ENCODE measurements at places on chromosomes 16 and 17. TPM values are rescaled to one million over a fixed set of nuclear protein-coding genes. Genes with fewer than 3 reads are reported as not detected.
A peak's percentile ranks its signal among the peaks of the same experiment; 100 is the strongest.

Gene TBC1D26
- total RNA-seq = not detected

Gene VAMP2
- total RNA-seq = 5.0 TPM

Gene NOD2
- total RNA-seq = not detected

GRCh38 chr16:85573696-85574641 lies 39.2 kb upstream of the GSE1 start:
- no peak for DNase-seq
- no peak overlapping the region for H3K27ac ChIP-seq
- no peaks in the 10 kb centered on the region for H3K27me3 ChIP-seq
- H3K4me3 ChIP-seq = no peak overlapping the region
- peaks cover 23% of the 10 kb centered on the region for H3K4me1 ChIP-seq

Gene ATP2C2
- 26.0 TPM for total RNA-seq

DNA sequence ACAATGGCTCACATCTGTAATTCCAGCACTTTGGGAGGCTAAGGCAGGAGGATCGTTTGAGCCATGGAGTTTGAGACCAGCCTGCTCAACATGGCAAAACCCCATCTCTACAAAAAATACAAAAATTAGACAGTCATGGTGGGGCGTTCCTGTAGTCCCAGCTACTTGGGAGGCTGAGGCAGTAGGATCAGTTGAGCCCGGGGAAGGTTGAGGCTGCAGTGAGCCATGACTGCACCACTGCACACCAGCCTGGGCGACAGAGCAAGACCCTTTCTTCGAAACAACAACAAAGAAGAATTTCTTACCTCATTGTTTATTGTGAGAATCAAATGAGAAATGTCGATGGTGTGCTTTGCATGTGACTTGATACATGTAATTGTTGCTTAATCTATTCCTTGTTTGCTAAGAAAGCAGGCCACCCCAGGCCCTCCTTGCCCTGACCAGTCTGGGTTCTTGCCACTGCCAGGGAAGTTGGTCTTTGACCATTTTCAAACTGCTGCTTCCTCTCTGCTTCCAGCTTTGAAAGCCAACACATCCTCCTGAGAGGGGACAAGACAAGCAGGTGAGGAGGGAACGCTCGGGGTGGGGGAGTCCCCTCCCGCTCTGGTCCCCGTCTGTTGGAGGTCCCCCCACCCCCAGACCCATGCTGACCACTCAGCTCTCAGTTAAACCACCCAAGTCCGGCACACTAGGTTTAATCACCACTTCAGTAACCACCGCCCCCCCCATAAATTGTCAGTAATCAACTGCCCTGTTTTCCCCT lies 47.3 kb upstream of the CPNE2 start:
- H3K4me3 ChIP-seq = no peak overlapping the region
- H3K4me1 ChIP-seq = no peaks in the 10 kb centered on the region
- no peak overlapping the region for H3K27ac ChIP-seq
- no peaks in the 10 kb centered on the region for H3K36me3 ChIP-seq

DNA sequence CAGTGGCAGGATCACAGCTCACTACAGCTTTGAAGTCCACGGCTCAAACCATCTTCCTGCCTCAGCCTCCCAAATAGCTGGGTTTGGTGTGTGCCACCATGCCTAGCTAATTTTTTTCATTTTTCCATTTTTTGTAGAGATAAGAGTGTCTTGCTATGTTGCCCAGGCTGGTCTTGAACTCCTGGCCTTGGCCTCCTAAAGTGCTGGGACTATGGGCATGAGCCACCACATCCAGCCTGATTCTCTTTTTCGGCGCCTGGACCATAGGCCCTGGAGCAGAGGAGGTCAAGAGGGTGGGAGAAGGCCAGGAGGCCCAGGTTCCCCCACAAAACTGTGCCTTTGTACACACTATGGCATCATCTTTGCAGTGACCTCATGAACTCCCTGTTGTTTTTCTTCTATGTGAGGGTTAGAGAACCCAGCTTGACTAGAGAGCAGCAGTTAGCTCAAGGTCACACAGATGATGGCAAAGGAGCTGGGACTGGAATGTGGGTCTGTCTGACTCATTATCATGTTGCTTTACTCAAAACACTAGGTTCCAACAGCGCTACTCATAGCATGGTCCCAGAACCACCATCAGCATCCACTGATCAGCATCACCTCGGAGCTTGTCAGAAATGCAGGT lies 16.3 kb downstream of the SCN4A start:
- H3K27me3 ChIP-seq = no peaks in the 10 kb centered on the region
- no peak for DNase-seq
- H3K27ac ChIP-seq = no peak overlapping the region
- H3K4me1 ChIP-seq = no peaks in the 10 kb centered on the region
- H3K36me3 ChIP-seq = no peaks in the 10 kb centered on the region

- peak overlapping the region; percentile 58 for H3K27ac ChIP-seq
- DNase-seq = peak; percentile 70
These were observed 45.9 kb upstream of the MED13 start for GRCh38 chr17:62110923-62111484.

Gene MYL4
- total RNA-seq = 1.6 TPM

GRCh38 chr16:1772362-1772907 lies at the start of gene EME2:
TSS of gene EME2 (plus strand) at chr16:1772810. CDS start at chr16:1773228, 418 bp downstream.
- H3K36me3 ChIP-seq = no peaks in the 10 kb centered on the region
- H3K4me1 ChIP-seq = peaks cover 12% of the 10 kb centered on the region
- H3K27me3 ChIP-seq = no peaks in the 10 kb centered on the region
- no peak for DNase-seq
- H3K4me3 ChIP-seq = peak within 1 kb of the TSS; percentile 86

Gene APOBR
- not detected for total RNA-seq

DNA sequence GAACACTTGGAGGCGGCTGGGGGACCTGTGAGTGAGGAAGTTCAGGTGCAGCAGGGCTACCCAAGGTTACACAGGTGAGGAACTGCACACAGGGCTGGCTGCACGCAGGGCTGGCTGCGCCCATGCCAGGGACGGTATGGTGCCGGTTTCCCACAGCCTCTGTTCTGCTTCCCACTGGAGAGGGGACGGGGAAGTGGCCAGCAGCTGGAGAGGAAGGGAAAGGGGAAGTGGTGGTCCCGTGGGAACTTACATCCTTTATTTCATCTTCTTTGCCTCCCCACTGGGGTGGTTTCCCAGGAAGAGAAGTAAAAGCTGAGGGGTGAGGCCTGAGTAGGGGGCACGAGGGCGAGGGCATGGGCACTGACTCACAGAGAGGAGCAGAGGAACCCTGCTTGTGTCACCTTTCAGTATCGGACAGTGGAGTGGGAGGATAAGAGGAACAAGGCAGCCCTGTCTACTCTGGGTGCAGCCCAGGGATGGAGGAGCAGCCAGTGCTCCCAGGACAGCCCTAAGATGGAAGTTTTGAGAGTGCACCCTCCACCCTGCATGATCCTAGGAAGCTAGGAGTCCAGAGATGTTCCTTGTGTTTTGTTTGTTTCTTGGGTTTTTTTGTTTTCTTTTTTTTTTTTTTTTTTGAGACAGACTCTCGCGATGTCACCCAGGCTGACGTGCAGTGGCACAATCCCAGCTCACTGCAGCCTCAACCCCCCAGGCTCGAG lies 25.5 kb upstream of the CDH1 start:
- H3K4me3 ChIP-seq = no peak overlapping the region
- no peak for DNase-seq
- no peak overlapping the region for H3K27ac ChIP-seq
- no peaks in the 10 kb centered on the region for H3K36me3 ChIP-seq
- no peaks in the 10 kb centered on the region for H3K27me3 ChIP-seq
- peaks cover 18% of the 10 kb centered on the region for H3K4me1 ChIP-seq

Gene TMIGD1
- total RNA-seq = not detected

GRCh38 chr17:46212634-46213435 lies 19.6 kb upstream of the KANSL1 start:
- no peaks in the 10 kb centered on the region for H3K4me1 ChIP-seq
- H3K36me3 ChIP-seq = peaks cover 47% of the 10 kb centered on the region
- DNase-seq = peak; percentile 77
- H3K27ac ChIP-seq = no peak overlapping the region

- no peak overlapping the region for H3K27ac ChIP-seq
- no peaks in the 10 kb centered on the region for H3K36me3 ChIP-seq
- no peaks in the 10 kb centered on the region for H3K27me3 ChIP-seq
- no peak overlapping the region for H3K4me3 ChIP-seq
These were observed 940.5 kb downstream of the CDH11 start for GRCh38 chr16:64181271-64181925.

Gene COPZ2
- total RNA-seq = 0.63 TPM

DNA sequence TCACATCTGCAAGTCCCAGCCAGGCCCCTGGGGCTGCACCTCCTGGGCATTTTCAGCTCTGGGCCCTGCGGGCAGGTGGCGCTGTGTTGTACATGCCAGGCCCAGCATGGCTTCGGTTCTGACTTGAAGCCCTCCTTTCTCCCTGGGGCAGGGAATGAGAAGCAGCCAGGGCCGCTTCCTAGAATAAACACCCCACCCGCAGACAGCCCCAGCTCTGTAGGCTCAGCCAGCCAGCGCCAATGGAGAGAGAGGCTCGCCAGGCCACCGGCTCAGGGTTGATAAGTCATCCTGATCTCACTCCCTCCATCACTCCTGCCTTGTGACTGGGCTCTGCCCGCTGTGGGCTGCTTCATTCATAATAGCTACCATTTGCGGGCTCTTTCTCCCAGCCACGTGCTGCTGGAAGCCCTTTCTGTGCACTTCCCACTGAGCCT lies 6.0 kb upstream of the GLIS2 start:
- no peak overlapping the region for H3K4me3 ChIP-seq
- H3K4me1 ChIP-seq = peaks cover 23% of the 10 kb centered on the region
- no peak overlapping the region for H3K27ac ChIP-seq
- H3K27me3 ChIP-seq = no peaks in the 10 kb centered on the region
- no peaks in the 10 kb centered on the region for H3K36me3 ChIP-seq

GRCh38 chr16:30368792-30369090 lies 1.6 kb downstream of the TBC1D10B start:
- H3K27ac ChIP-seq = peak overlapping the region; percentile 55
- peak overlapping the region; percentile 94 for H3K4me3 ChIP-seq
- H3K36me3 ChIP-seq = no peaks in the 10 kb centered on the region

GRCh38 chr17:57894848-57895247 lies 45.0 kb upstream of the MRPS23 start:
- DNase-seq = no peak
- no peaks in the 10 kb centered on the region for H3K27me3 ChIP-seq
- H3K36me3 ChIP-seq = no peaks in the 10 kb centered on the region
- H3K4me3 ChIP-seq = no peak overlapping the region
- peak overlapping the region; percentile 3 for H3K27ac ChIP-seq

DNA sequence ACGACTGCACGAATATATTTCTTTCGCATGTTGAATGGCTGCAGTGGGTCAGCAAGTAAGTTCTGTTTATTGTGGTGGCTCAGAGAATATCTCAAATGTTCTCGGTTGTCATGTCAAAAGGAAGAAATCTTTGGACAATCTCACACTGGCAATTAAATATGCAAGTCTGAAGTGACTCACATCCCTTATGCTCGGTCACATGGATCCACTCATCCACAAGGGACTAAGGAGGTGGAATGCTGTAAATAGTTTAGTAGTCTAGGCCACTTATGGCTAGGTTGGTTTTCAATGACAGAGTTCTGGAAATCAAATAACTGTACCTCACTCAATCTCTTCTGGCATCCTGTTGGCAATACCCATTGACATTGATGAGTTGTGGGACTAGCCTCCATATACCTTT lies 33.0 kb upstream of the PMP22 start:
- DNase-seq = peak; percentile 67
- no peak overlapping the region for H3K27ac ChIP-seq
- H3K36me3 ChIP-seq = no peaks in the 10 kb centered on the region
- peaks cover 11% of the 10 kb centered on the region for H3K4me1 ChIP-seq
- no peak overlapping the region for H3K4me3 ChIP-seq
- H3K27me3 ChIP-seq = no peaks in the 10 kb centered on the region

DNA sequence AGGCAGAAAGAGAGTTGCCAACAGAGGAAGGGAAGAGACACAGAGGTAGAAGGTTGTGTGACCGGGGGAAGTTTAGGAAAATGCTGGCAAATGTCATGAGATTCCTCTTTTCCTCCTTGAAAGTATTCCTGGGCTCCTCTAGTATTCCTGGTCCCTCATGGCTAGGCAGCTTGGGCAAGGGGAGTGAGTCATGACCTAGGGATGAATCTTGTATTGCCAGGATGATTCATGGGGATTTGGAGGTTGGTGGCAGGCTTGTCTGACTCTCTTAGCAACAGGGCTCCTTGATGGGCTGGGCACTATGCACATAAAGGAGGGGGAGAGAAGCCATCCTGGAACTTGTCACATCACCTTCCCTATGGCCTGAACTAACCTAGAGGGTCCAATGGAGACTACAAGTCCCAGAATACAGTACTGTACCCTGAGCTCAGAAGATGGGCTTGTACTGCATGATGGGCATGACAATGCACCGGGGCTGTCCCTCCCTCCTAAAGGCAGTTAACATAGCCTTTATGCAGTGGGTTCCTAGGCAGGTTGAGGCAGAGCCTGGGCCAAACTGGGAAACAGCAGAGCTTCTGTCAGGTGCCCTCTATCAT lies 2.1 kb upstream of the SEZ6 start:
- H3K4me1 ChIP-seq = no peaks in the 10 kb centered on the region
- H3K4me3 ChIP-seq = no peak overlapping the region
- no peak overlapping the region for H3K27ac ChIP-seq
- peaks cover 9% of the 10 kb centered on the region for H3K27me3 ChIP-seq
- DNase-seq = peak; percentile 67

- no peaks in the 10 kb centered on the region for H3K4me1 ChIP-seq
- H3K4me3 ChIP-seq = no peak overlapping the region
- peak; percentile 33 for DNase-seq
- H3K27ac ChIP-seq = no peak overlapping the region
These were observed 235.6 kb downstream of the ZNF423 start for GRCh38 chr16:49620158-49620868.

Gene KRT16
- total RNA-seq = 53.1 TPM

GRCh38 chr17:32279891-32280716 lies 14.5 kb downstream of the RHBDL3 start:
- H3K27me3 ChIP-seq = no peaks in the 10 kb centered on the region
- DNase-seq = no peak
- H3K4me1 ChIP-seq = peaks cover under 1% of the 10 kb centered on the region
- H3K4me3 ChIP-seq = no peak overlapping the region

Gene TMEM220
- 0.98 TPM for total RNA-seq

GRCh38 chr17:50266384-50267073 lies 7.7 kb upstream of the TMEM92 start:
- no peak overlapping the region for H3K27ac ChIP-seq
- no peaks in the 10 kb centered on the region for H3K36me3 ChIP-seq
- no peaks in the 10 kb centered on the region for H3K27me3 ChIP-seq
- peak; percentile 93 for DNase-seq
- peaks cover 18% of the 10 kb centered on the region for H3K4me1 ChIP-seq

- H3K4me1 ChIP-seq = peaks cover 35% of the 10 kb centered on the region
- H3K27ac ChIP-seq = no peak overlapping the region
These were observed 40.7 kb downstream of the GNA13 start for GRCh38 chr17:65015855-65016254.

GRCh38 chr16:14300705-14301168 lies 229.6 kb downstream of the MRTFB start:
- no peaks in the 10 kb centered on the region for H3K27me3 ChIP-seq
- H3K27ac ChIP-seq = no peak overlapping the region
- DNase-seq = peak; percentile 76
- H3K36me3 ChIP-seq = no peaks in the 10 kb centered on the region

Gene PIK3R5
- not detected for total RNA-seq

Gene SYT17
- 11.8 TPM for total RNA-seq

DNA sequence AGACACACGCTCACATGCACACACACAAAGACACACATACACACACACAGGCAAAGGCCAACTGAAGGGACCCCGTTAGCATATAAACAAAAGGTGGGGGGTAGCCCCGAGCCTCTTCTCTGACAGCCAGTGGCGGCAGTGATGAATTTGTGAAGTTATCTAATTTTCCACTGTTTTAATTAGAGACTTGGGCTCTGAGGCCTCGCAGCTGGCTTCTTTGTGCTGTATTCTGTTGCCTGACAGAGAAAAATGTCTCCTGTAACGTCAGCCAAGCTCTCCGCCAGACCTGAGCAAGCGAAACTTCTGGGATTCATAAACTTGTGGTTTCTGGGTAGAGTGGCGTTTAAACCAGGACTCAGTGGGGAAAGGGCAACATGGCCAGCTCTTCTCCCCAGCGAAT lies 113.9 kb upstream of the FOXF1 start:
- H3K27ac ChIP-seq = no peak overlapping the region
- H3K4me3 ChIP-seq = no peak overlapping the region
- DNase-seq = no peak
- 0 out of 2 replicates have a peak, but pooled peaks cover 6% of the 10 kb centered on the region for H3K4me1 ChIP-seq

All from PC-3 (cell line).